ENCODE measurements at places on chromosomes 2 and 18.

GRCh38 chr18:12438257-12438656 is 30.5 kb downstream of the PRELID3A start:
- no peaks in the 10 kb centered on the region for H3K36me3 ChIP-seq
- H3K4me1 ChIP-seq: no peaks in the 10 kb centered on the region
- H3K27ac ChIP-seq: no peak overlapping the region

- DNase-seq: no peak
- H3K36me3 ChIP-seq: peaks cover 81% of the 10 kb centered on the region
- peaks cover 11% of the 10 kb centered on the region for H3K4me1 ChIP-seq
Measured at GRCh38 chr2:112095681-112096080, 40.6 kb downstream of the TMEM87B start.

GRCh38 chr2:105617631-105618350 is 126.9 kb upstream of the NCK2 start:
- no peak overlapping the region for H3K27ac ChIP-seq
- peaks cover 3% of the 10 kb centered on the region for H3K27me3 ChIP-seq
- H3K4me1 ChIP-seq: peaks cover 10% of the 10 kb centered on the region
- H3K4me3 ChIP-seq: no peak overlapping the region
- no peaks in the 10 kb centered on the region for H3K36me3 ChIP-seq

DNA sequence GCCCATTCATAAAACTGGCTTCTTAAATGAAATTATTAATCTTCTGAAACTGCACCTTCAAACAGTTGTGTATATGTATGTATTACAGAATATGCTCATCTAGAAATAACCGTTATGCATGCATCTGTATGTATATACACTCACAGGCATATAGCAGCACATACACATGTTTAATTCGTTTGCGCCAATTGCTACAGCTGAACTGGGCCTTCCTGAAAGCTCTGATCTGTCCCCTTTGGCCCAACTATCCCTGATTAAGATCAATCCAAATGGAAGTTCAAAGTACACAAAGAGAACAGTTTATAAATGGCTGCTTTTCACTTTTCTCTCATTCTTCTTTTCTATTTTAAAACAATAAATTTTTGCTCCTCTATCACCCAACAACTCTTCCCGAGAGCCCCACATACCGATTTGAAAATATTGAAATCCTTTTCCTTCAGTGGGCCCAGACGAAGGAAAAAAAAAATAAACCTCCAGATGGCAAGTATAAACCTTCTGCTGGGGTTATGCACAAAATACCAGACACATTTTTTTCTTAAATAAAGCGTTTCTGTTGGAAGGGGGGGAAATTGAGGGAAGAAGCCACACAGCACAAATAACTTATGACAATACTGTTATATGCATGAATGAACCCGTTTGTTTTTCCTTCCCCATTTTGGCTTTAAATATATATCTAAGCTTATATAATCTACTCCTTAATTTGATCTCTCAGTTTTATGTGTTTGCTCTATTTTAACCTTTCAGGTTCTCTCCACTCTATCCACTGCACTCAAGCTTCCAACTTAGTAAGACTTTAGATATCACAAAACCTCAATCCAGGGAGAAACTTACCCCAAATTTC is 267.3 kb downstream of the TCF4 start:
- H3K4me1 ChIP-seq: peaks cover 13% of the 10 kb centered on the region
- DNase-seq: no peak
- H3K36me3 ChIP-seq: peaks cover 2% of the 10 kb centered on the region
- no peak overlapping the region for H3K27ac ChIP-seq
- H3K4me3 ChIP-seq: no peak overlapping the region
